ENCODE measurements at places on chromosomes 12 and 14.

GRCh38 chr12:91496337-91496736 is 313.7 kb upstream of the DCN start:
- no peak for DNase-seq

DNA sequence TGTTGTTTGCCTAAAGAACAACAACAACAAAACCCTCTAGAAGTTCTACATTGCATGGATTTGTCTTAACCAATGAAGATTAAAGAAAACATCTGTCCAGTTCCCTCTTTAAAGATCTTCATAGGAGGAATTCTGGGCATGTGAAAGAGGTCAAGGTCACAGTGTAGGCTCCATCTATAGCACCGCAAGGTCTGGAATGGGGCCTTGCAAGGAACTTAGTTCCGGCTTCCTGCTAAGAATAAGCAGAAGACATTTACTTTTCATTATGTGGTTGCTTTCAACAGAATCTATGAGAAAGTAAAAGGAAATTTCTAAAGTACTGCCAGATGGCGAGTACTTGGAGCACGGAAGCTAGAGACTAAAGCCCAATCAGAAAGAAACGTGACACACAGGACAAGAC is 57.2 kb upstream of the GNPNAT1 start:
- DNase-seq: no peak

DNA sequence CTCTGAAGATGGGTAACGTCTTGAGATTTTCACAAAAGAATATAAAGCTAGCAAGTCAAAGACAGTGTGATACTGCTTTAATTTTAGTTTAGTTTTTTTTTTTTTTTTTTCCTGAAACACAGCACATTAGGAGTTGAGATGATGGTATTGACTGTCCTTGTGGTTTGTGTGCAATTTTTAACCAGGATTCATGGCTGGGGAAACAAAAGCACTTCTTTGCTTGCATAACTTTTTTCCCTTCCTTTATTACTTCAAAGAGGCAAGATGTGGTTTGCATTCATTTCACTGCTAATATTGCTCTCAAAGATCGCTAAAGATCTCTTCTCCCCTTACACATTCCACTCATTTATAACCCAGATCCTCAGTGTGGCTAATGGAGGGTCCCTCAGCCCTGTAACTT is 157.1 kb upstream of the PZP start:
- no peak for DNase-seq

DNA sequence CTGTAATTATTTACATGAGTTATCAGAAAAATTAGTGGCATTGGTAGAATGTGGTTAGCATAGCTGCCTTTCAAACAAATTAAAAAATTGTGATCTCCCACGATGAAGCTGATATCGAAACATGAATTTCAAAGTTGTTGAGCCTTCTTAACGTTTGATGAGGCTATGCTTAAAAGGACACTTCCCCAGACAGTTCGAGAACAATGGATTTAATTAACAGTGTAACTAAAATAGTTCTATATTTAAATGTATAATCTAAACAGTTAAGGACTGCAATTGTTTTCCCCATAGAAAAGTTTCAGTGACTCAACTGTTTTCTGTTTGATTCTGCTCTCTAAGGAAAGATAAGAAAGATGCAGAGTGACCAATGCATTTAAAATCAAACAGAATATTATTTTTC is 1.6 kb downstream of the CLEC2B start:
- no peak for DNase-seq

GRCh38 chr12:125314051-125314755 is 249.0 kb downstream of the AACS start:
- no peak for DNase-seq
